NCI-H446 treated with DMSO at 0.1 percent for 48 hours (cell line): ENCODE measurements at places on chromosomes 7 and 10.

- no peak for DNase-seq
Observed at GRCh38 chr7:152485826-152486225, 50.0 kb upstream of the KMT2C start.

DNA sequence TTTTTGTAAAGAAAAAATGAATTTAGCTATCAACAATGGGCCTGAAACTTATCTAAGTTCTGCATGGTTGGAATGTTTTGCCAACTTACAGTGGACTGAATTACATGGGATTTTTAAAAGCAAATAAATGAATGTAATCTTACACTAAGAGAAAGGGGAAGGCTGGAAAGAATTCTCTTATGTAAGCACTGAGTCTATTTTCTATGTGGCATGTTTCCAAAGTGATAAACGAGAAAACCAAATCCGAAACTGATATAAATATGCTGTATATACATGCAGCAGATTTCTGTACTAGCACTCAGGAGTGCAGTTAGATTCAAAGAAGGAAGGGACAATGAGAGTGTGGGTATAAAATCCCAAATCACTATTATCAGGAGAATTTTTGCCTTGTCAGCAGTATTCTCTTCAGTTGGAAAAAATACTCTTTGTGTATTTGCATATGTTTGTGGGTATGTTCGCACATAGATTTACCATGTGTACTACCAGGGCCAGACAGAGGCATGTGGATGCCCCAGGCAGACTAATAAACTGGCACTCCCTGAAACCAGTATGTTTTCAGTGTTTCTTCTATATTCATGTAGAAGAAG lies 334.3 kb upstream of the SEMA3D start:
- DNase-seq: no peak

- no peak for DNase-seq
Observed at GRCh38 chr7:45990276-45990675, 69.2 kb upstream of the IGFBP3 start.

GRCh38 chr10:31317652-31318381 lies 1.2 kb upstream of the ZEB1 start:
- no peak for DNase-seq
